ENCODE measurements at places on chromosomes 13 and 19.

- DNase-seq: no peak
Measured at GRCh38 chr19:13149628-13150186, 468 bp downstream of the STX10 start.

GRCh38 chr13:108154421-108154858 is 60.9 kb downstream of the LIG4 start:
- no peak for DNase-seq

GRCh38 chr19:6233827-6234511 is 45.8 kb downstream of the MLLT1 start:
- no peak for DNase-seq

DNA sequence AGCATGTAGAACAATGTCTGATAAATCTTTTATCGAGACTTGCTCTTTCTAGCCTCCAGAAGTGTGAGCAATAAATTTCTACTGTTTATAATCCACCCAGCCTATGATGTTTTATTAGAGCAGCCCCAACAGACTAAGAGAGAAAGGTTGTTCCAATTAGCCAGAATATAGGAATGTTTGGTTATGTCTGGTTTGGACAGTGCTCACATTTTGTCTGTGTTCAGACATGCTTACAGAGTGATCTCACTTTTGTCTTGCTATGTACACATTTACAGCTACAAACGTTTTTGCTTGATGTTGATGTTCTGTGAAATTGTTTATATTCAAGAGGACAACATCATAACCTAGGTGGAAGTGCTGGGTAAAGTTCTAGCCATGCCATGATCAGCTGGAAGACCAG is 18.0 kb upstream of the EVI5L start:
- no peak for DNase-seq

GRCh38 chr13:105341256-105341655 is 1194.2 kb downstream of the EFNB2 start:
- DNase-seq: no peak

Measured in activated CD8-positive, alpha-beta memory T cell treated with anti-CD3 and anti-CD28 coated beads for 1 hour (primary cell).